ENCODE measurements at places on chromosomes 16 and 17. TPM values are rescaled to one million over a fixed set of nuclear protein-coding genes. Genes with fewer than 3 reads are reported as not detected.

PLCG2 gene
- 5.1 TPM for total RNA-seq

TBX21 gene
- total RNA-seq, result 0.09 TPM

CCL4L2 gene
- not detected for total RNA-seq

MMP15 gene
- total RNA-seq, result 17.4 TPM

CHP2 gene
- total RNA-seq, result 0.05 TPM

TEKT1 gene
- total RNA-seq, result not detected

TEX14 gene
- 0.11 TPM for total RNA-seq

SPNS2 gene
- 7.3 TPM for total RNA-seq

PERCC1 gene
- total RNA-seq, result not detected

KCNJ12 gene
- 0.68 TPM for total RNA-seq

NCBP3 gene
- total RNA-seq, result 30.5 TPM

PRSS36 gene
- 0.70 TPM for total RNA-seq

HSF5 gene
- not detected for total RNA-seq

ESRP2 gene
- 0.14 TPM for total RNA-seq

MPV17L gene
- 4.4 TPM for total RNA-seq

SOX15 gene
- total RNA-seq, result 0.39 TPM

SLC16A11 gene
- total RNA-seq, result not detected

PLXDC1 gene
- total RNA-seq, result 0.27 TPM

MMP2 gene
- 13.6 TPM for total RNA-seq

All from A549 treated with CORT108297 at 1 μM for 4 hours (cell line).